NCI-H1436 treated with DMSO at 0.1 percent for 48 hours (cell line): ENCODE measurements at places on chromosomes 11 and 22.

- no peak for DNase-seq
These were observed 10.9 kb downstream of the GAB2 start for GRCh38 chr11:78406568-78407196.

DNA sequence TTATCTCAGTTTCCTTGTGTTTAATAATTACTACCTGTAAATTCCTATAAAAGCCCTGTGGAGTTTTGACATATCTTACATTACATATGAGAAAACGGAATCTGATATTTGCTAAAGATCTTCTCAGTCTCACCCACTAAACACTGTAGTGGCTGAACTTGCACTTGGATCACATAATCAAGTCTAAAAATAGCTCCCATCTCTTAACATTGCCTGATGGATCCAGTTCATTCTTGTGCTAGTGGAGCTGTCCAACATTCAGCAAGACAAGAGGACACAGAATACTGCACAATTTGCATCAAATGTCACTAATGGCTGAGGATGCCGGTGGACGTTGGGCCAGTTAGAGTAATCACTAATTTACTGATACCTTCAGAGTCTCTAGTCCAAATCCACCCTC, 569.9 kb upstream of the ANO5 start:
- DNase-seq, result no peak

GRCh38 chr11:35658020-35658948, 4.3 kb upstream of the TRIM44 start:
- no peak for DNase-seq

- DNase-seq, result no peak
These were observed 7.3 kb downstream of the RHOG start for GRCh38 chr11:3833449-3833848.

DNA sequence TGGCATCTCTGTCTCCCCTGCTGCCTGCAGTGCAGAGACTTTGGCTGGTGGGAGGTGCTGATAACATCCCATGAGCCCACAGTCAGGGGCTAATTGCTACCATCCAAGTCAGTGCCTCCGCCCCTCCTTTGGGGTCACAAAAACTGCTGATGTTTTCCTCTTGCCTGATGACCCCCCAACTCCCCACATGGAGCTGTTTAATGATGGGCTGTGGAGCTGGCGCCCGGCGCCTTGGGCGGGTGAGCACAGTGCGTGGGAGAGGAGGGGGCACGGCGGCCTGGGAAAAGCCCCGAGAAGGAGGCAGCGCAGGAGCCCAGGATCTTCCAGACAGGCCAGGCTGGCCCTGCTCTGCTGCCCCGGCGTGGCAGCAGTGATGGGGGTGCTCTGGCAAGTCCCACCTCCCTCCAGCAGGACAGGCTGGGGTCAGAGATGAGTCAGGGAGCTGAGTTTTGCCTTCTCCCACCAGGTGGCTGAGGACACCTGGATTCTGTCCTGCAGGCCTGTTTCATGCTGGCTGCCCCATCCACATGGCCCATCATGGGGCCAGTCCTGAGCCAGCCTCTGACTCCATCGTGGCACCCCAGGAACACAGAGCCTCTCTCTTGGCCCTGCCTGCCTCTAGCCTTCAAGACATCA, 43.8 kb downstream of the NECTIN1 start:
- no peak for DNase-seq

DNA sequence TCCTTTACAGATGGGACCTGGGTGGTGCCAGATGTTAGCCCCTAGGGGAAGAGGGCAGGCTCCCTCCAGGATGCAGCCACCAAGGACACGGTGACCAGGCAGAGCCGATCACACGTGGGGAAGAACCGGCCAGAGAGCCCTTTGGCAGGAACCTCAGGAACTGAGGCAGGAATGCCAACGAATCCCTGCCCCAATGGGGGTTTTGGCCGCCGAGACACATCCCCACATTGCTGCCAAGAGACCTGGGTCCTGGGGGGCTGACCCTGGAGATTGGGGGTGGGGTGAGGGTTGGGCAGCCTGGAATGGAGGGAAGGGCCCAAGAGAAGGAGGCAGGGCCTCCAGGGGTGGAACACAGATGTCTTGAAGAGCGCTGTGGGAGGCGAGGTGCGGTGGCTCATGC, 28.7 kb upstream of the LMO1 start:
- no peak for DNase-seq
